ENCODE measurements at places on chromosomes 2 and 18. TPM values are rescaled to one million over a fixed set of nuclear protein-coding genes. Genes with fewer than 3 reads are reported as not detected.

Gene GALNT13
- 22.8 TPM for total RNA-seq

Gene HJURP
- total RNA-seq: 38.5 TPM

Gene PSME4
- total RNA-seq: 24.3 TPM

Gene TMEM17
- total RNA-seq: 2.4 TPM

Gene LGALSL
- 26.8 TPM for total RNA-seq

Gene TMEM178A
- 98.4 TPM for total RNA-seq

Gene CCT4
- 359 TPM for total RNA-seq

Gene SLC16A14
- total RNA-seq: 8.5 TPM

Gene SERPINB4
- not detected for total RNA-seq

Gene PARD3B
- total RNA-seq: 0.31 TPM

Gene CCBE1
- not detected for total RNA-seq

Gene PRSS56
- not detected for total RNA-seq

Gene VIL1
- not detected for total RNA-seq

Gene SMAD4
- total RNA-seq: 47.2 TPM

Gene BABAM2
- 42.3 TPM for total RNA-seq

Gene TGIF1
- total RNA-seq: 279 TPM

Gene KCNF1
- total RNA-seq: 1.9 TPM

Gene IL1A
- total RNA-seq: not detected

Gene TMBIM1
- total RNA-seq: 83.7 TPM

Gene ABCB11
- not detected for total RNA-seq

Gene ERBB4
- not detected for total RNA-seq

Gene ACADL
- total RNA-seq: not detected

Gene IL36B
- not detected for total RNA-seq

Gene CTAGE1
- not detected for total RNA-seq

Gene WDR12
- total RNA-seq: 112 TPM

Gene LYPD6B
- 21.3 TPM for total RNA-seq

Gene ZNF804A
- not detected for total RNA-seq

Gene BOLL
- total RNA-seq: not detected

Gene TMEM169
- total RNA-seq: 0.12 TPM
